ENCODE measurements at places on chromosomes 5 and 9. TPM values are rescaled to one million over a fixed set of nuclear protein-coding genes. Genes with fewer than 3 reads are reported as not detected.

- DNase-seq = no peak
These were observed 75.8 kb upstream of the SARDH start for GRCh38 chr9:133813749-133814585.

DNA sequence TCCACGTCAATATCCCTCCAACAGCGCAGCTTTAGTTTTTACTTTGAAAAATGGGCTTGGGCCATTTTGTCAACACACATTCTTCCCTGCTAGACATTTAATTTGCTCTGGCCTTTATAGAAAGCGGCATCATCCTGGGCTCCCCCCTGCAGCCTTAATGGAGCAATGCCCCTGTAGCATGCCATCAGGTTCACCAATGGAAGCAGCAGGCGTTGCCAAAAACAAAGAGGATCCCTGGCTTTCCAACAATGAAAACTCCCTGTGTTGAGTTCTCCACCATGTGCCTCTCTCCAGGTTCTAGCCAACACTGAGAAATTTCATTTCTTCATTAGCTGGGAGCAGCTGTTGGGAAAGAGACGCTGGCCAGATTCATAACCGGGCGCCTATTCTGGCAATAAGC, 139.5 kb downstream of the ZNF622 start:
- DNase-seq = no peak

SMIM27 gene
- 6.5 TPM for total RNA-seq

CER1 gene
- total RNA-seq = not detected

SGCD gene
- 104 TPM for total RNA-seq
